ENCODE measurements at places on chromosomes 11 and 22.

GRCh38 chr11:33574331-33574730 is 126.3 kb downstream of the C11orf91 start:
- no peak for DNase-seq

DNA sequence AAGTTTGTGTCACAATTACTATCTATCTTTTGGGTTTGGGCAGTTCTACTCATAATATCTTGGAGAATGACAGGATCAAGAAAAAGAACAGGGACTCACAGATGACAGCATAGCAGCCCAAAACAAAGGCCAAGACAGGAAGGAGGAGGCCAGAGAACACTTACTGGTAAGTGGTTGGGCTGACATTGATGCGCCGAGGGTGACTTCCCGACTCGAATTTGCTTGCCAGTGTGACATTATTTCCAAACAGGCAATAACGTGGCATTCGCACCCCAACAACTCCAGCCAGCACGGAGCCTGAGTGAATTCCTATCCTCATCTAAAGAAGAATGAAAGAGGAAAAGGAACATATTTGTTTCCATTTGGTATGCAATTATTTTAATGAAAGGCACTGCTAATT is 309.9 kb downstream of the GUCY1A2 start:
- DNase-seq: no peak

DNA sequence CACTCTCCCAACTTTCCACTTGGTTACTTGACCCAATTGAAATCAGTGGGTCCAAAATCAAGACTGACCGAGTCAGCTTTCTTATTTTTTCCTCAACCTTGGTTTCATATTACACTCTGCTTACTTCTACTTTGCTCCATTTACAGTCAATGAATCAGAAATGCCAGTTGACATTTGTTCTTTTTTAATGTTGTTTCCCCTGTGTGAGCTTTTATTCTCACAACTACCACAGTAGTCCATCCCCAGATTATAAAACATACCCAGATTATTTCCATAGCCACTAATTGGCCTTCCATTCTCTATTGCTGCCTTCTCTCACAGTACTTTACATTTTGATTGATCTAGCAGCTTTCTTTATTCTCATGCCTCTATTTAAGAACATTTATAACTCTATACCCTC is 50.0 kb downstream of the DNAJC24 start:
- DNase-seq: no peak

- DNase-seq: no peak
Observed at GRCh38 chr11:95652002-95652472, 137.5 kb downstream of the FAM76B start.

GRCh38 chr22:24409707-24410106 is 17.7 kb upstream of the ADORA2A start:
- no peak for DNase-seq

GRCh38 chr11:57513911-57514537 is 1.5 kb downstream of the SLC43A1 start:
- no peak for DNase-seq

GRCh38 chr11:128624269-128625175 is 37.2 kb upstream of the ETS1 start:
- peak; percentile 44 for DNase-seq

Measured in activated T-cell treated with anti-CD3 and anti-CD28 coated beads for 24 hours (primary cell).